ENCODE measurements at places on chromosomes 5 and 9.
A peak's percentile ranks its signal among the peaks of the same experiment; 100 is the strongest.

DNA sequence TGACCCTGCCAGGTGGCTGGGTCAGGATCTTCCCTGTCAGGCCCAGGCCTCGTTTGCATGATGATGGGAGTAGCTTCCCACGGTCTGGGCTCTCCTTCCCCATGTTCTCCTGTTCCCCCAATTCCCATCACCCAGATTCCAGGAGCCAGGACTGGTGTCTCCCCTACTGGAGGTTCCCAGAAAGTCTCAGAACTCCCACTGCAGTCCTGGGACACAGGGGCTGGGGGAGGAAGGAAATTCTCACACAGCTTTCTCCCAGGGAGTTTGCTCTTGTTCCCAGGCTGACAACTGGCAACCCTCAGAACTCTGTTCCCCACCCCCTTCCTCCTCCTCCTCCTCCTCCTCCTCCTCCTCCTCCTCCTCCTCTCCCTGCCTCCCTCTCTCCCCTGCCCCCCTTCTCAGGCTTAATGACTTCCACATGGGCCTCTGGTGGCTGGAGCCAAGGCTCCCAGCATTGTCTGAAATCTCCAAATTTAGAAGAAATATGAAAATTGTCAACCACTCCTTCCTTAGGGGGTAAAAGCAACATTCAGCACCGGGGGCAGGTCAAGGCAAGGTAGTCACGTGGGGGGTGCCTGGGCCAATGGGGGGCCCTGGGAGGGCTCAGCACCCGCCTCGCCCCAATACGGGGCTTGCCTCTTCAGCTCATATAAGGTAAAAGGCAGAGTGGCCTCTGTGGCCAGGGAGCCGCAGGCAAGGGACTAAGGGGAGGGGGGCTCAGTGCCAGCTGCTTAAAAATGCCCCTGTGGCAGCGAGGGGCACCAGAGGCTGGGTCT is 27.3 kb upstream of the IL17B start:
- no peak for DNase-seq

GRCh38 chr5:85684351-85684750 is 933.4 kb upstream of the COX7C start:
- no peak for DNase-seq

- DNase-seq = no peak
Measured at GRCh38 chr9:85527331-85528020, 214.3 kb downstream of the AGTPBP1 start.

DNA sequence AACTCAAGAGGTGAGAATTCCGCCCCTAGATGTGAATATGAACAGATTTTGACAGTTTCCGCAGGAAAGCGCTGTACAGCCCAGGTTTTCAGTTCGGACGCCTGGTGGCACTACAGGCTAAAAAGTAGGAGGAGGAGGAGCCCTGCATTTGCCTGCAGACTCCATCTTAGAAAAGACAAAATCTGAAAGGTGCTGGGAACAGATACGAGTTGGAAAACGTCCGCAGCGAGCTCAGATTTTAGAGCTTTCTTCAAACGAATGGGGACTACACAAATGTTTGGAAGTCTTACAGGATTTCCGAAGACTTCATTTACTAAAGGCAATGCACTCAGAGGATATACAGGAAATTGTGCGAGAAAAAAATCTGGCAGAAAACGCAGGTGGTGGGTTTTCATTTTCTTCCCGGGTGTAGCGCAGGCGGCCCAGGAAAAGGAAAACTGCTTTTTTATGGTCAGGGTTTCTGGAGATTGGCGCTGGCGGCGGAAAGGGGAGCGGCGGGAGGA is 9.9 kb upstream of the PCDHB2 start:
- peak; percentile 23 for DNase-seq

DNA sequence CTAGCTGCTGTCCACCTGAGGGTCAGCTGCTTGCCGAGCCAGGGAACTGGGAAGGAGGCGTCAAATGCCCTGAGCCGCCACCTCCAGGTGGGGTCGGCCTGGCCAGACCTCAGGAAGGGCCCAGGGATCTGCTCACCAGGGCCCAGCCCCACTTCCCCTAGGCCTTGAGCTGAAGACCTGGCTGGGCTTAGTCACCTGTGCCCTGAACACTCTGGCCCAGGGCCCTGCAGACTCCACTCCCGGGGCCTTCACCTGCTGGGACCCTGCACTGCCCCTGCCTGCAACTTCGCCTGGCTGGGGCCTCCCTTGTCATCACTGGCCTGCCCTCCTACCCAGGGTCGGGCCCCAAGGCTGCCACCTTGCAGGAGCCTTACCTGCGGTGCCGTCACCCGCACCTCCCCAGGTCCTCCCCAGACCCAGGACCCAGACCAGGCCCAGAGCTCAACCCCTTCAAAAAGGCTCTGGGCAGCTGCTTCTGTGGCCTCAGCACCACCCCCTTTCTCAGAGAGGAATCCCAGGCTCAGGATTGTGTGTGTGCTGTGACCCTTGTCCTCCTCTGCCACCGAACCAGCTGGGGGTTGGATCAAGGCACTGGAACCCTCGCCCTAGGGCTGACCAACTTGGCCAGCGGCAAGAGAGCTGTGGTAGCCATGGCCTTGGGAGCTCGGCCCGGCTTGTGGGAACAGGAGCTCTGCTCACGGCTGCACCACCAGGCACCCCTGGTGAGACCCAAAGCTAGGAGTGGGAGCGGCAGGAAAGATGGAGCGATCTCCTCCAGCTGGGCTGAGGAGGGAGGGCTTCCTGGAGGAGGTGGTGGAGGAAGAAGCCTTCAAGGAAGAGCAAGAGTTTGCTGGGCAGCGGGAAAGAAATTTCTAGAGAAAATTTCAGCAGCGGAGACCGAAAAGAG is 1.2 kb upstream of the NELFB start:
- DNase-seq = no peak

DNA sequence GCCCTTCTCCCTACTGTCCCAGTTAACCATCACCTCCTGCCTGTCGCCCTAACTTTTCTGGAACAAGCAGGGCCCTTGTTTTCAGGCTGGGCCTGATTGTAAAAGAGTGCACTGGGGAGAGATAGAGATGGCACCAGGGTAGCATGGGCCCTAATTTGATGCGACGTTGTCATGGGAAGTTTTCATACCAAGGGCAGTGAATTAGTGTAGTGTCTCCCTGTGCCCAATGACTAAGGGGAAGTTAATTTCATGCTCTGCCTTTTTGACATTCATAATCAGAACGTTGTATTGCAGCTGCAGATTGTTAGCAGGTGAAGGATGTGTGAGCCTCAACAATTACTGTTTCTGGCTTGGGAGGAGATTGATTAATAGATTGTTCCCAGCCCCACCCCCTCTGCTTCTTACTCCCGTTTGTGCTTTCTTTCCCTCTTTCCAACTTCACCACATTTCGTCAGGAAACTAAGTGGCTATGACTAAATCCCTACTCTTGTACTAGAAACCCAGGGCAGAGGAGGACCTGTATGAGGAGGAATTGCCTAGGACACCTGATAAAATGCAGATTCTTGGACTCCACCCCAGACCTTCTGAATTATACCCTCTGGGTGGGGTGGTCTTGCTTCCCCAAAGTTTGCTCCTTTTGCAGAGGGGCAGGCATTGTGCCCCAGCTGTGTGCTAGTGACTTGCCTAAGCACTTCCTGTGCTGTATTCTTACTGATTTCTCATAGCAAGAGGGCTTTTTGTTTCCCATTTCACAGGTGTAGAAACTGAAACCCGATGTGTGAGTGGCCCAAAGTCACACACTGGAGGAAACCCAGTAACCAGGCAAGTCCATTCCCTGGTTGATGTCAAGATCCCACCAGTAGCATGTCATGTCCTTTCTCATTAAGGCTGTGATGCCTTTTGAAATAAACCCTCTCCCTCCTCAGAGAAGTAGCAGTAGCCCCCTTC is 56.3 kb downstream of the DAB2IP start:
- no peak for DNase-seq

DNA sequence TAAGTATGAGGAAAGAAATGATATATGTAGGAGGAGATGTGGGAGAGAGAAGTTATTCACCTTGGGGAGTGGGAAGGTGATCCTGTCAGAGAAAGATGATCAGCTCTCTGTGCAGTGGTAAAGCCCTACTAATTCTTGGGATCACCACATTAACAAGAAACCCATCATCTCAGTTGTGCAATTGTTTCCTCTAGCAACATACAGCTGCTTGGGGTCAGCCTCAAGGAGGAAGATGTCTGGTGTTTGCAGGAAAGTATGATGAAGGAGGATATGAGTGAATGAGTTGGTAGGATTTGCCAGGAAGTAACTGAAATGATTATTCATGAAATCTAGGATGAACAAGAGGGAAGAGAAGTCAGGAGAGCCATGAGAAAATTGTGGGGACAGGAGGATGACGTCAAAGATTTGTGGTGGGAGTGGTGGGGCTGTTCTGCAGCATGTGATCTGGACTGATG is 50.1 kb downstream of the TNFSF8 start:
- DNase-seq = no peak

DNA sequence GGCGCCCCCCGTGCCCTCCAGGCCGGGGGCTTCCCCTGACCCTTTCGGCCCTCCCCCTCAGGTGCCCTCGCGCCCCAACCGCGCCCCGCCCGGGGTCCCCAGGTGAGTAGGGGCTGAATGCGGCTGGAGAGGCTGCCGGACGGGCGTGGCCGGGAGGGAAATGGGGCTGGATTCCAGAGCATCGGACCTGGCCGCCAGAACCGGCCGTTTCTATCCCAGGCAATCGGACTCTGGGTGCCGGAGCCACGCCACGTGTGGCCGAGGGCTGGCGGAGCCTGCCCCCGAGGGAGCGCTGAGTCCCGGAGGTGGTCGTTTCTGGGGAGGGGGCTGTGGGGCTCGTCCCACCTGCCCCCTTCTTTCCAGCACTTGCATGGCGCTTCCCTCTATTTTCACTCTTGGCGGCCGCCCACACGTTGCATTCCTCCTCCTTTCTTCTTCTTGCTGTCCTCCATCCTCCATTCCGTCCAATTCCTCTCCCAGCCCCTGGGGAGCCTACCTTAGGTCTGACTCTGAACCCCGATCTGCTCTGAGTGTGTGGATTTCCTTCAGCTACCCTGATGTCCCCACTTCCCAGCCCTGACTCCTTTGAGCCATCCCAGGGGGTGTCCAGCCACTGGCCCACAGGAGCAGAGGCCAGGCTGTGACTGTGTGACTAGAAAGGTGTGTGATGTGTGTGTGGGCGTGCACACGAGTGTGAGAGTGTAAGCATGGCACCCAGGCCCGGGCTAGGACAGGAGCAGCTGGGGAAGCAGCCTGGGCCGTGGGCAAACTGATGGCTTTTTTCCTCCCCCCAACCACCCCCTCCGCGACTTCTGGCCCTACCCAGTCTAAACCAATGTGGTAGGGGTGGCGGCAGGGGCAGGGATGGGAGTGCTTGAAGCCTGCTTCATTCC is 24.7 kb downstream of the GOLGA2 start:
- DNase-seq = no peak

- no peak for DNase-seq
Measured at GRCh38 chr5:157366741-157367674, 93.0 kb upstream of the NIPAL4 start.

DNA sequence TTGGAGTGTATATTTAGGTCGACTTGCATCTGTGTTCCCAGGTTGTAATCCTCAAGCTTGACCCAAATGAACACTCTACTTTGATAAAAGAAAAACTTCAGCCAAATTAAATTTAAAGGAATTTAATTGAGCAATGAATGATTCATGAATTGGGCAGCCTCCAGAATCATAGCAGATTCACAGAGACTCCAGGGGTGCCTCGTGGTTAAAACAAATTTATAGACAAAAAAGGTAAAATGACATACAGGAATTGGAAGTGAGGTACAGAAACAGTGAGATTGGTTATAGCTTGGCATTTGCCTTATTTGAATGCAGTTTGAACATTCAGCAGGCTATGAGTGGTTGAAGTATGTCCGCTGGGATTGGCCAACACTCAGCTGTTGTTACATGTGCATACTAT is 21.6 kb upstream of the SPATA31D4 start:
- no peak for DNase-seq

GRCh38 chr5:138139781-138140090 is 508 bp upstream of the NME5 start:
- no peak for DNase-seq

DNA sequence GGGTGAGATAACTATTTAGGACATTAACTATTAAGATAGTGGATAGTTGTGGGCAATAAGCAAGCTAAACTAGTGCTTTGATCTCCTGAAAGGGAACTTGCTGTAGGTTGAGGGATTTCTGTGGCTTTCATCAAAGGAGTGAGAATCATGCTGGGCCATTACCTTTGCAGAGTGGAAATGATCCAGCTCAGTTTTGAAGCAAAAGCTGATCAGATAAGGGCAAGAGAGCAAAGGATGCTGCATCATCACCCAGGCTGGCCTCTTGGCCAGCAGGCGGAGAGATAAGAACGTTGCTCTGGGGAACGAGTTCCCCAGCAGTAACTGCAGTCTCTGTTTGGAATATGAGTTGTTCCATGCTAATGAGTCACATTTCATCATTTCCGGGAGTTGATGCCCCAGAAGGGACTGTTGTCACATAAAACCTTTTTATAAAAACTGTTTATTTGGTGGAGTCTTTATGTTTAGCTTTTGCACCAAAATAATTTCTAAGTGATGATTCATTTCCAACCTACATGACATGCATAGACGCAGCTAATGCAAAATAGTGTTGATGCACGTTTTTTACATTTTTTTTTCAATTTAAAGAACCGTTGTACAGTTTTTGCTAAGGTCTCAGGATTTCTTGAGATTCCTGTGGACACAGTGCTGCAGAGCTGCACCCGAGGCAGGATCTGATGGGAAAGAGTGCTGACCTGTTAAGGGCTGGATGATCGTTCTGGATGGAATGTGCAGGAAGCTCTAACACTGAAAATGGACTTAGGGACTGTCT is 99.3 kb downstream of the ACTBL2 start:
- no peak for DNase-seq

DNA sequence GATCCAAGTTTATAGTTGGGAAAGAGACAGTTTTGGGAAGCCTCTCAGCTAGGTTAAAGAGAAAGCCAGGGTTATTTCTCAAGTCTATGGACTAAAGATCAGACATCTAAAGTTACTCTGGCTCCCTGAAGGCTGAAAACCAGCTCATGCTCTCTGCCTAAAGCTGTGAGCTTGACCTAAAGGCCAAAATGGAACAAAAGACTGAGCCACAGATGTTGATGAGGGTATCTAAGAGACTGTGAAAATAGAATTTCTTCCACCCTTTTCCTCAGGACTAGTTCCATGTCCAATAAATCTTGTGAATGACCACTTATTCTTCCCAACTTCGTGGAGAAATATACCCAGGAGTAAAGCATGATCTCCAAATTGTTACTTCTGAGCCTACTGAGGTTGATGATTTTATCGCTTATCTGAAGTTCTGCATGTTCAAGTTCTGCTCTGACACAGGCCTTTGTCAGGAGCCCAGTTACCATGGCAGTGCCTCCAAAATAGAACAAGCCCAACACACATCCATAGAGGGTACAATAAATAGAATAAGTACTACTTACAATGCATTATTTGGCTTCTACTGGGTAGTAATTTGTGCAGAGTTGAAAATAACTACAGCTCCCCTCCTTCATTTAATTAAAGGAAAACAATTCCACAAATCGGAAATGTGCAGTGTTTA is 373.6 kb downstream of the NTRK2 start:
- no peak for DNase-seq
